Activated T-cell treated with anti-CD3 and anti-CD28 coated beads, Interleukin-2, amount 50 U/mL, for 72 hours (primary cell): ENCODE measurements at places on chromosomes 4 and X. TPM values are rescaled to one million over a fixed set of nuclear protein-coding genes. Genes with fewer than 3 reads are reported as not detected.

Gene MAGEA2
- not detected for total RNA-seq

DNA sequence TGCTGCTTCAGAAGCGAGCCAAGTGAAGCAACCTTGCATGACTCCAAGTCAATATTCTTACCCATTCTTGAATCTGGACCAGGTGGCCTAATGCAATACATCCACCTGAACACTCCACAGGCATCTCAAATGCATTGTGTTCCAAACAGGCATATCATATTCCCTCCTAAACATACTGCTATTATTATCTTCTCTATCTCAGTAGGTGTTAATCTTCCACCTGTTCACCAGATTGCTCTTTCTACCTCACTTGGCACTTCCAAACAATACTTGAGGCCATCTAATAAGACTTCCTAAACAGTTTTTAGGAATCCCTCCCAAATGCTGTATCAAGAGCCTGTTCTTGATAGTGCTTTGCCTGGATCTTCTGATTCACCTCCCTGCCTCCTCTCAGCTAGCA lies 90.7 kb downstream of the GPRIN3 start:
- H3K27ac ChIP-seq: no peak overlapping the region
- H3K4me3 ChIP-seq: no peak overlapping the region
- no peaks in the 10 kb centered on the region for H3K27me3 ChIP-seq
- H3K4me1 ChIP-seq: peaks cover 2% of the 10 kb centered on the region
- H3K36me3 ChIP-seq: no peaks in the 10 kb centered on the region

DNA sequence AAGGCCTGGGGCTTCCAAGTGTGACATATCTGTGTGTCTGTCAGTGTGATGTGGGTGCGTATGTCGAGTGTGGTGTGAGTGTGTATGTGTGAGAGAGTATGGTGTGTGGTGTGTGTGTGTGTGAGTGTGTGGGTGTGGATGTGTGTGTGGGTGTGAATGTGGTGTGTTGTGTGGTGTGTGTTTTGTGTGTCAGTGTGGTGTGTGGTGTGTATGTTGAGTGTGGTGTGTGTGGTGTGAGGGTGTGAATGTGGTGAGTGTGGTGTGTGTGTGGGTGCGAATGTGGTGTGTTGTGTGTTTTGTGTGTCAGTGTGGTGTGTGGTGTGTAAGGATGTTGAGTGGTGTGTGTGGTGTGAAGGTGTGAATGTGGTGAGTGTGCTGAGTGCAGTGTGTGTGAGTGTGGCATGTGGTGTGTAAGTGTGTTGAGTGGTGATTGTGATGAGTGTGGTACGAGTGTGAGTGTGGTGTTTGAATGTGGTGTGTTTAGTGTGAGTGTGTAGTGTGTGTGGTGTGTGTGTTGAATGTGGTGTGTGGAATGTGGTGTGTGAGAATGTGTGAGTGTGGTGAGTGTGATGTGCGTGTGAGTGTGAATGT lies 61.6 kb upstream of the SORCS2 start:
- DNase-seq: no peak
- no peaks in the 10 kb centered on the region for H3K27me3 ChIP-seq
- no peaks in the 10 kb centered on the region for H3K4me1 ChIP-seq
- H3K27ac ChIP-seq: no peak overlapping the region

DNA sequence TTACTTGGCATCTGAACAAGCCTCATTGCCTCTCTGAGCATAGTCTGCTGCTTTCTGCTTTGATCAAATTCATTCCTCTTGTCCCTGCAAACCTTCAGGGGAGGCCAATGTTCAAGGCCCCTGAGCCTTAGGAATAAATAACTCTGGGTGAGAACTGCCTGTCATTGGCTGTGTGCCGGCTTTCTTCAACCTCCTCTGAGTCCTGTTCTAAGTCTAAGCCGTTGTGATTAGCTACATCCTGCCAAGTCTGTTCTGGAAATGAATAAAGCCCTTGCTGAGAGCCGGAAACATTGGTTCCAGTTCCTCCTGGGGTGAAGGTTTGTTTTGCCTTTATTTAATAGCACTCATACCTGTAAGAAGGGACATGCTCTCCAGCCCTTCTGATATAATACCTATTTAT lies 13.8 kb downstream of the RNF4 start:
- peak; percentile 33 for DNase-seq
- H3K36me3 ChIP-seq: no peaks in the 10 kb centered on the region
- no peaks in the 10 kb centered on the region for H3K27me3 ChIP-seq
- peak overlapping the region; percentile 95 for H3K27ac ChIP-seq
- H3K4me3 ChIP-seq: peak overlapping the region; percentile 61

Gene TMPRSS11D
- not detected for total RNA-seq

Gene CT55
- total RNA-seq: not detected

- H3K27me3 ChIP-seq: no peaks in the 10 kb centered on the region
- no peaks in the 10 kb centered on the region for H3K36me3 ChIP-seq
- H3K4me1 ChIP-seq: no peaks in the 10 kb centered on the region
- H3K27ac ChIP-seq: no peak overlapping the region
Observed at GRCh38 chr4:76377481-76377901, 43.5 kb downstream of the CCDC158 start.

- no peak overlapping the region for H3K27ac ChIP-seq
- no peak for DNase-seq
- no peaks in the 10 kb centered on the region for H3K36me3 ChIP-seq
- H3K4me3 ChIP-seq: no peak overlapping the region
- H3K4me1 ChIP-seq: no peaks in the 10 kb centered on the region
Observed at GRCh38 chr4:128468123-128468989, 180.7 kb upstream of the PGRMC2 start.

Gene SERTM2
- total RNA-seq: 0.05 TPM

Gene GLUD2
- total RNA-seq: 0.26 TPM

DNA sequence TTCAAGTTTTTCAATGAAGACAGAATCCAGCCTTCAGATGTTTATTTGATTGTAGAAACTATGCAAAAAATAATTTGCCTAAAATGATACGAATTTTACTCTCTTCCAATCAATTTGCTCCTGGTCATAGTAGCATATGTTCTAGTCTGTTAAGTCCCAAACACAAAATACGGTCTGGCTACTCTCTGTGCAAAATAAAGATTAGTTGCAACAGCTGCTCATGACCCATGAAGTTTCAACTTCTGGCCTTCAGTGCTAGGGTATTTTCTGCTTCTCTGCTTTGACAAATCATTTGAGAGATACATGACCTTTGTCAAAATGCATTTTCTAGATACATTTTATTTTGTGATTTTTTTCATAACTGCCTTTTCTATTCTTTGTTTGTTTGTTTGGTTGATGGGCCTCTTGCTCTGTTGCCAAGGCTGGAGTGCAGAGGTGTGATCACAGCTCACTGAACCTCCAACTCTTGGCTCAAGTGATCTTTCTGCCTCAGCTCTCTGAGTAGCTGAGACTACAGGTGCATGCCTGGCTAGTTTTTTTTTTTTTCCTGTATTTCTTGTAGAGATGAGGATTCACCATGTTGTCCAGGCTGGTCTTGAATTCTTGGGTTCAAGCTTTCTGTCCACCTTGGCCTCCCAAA lies 55.2 kb downstream of the TACR3 start:
- H3K4me1 ChIP-seq: no peaks in the 10 kb centered on the region
- H3K27ac ChIP-seq: no peak overlapping the region
- H3K27me3 ChIP-seq: no peaks in the 10 kb centered on the region
- no peak for DNase-seq
- H3K36me3 ChIP-seq: no peaks in the 10 kb centered on the region

DNA sequence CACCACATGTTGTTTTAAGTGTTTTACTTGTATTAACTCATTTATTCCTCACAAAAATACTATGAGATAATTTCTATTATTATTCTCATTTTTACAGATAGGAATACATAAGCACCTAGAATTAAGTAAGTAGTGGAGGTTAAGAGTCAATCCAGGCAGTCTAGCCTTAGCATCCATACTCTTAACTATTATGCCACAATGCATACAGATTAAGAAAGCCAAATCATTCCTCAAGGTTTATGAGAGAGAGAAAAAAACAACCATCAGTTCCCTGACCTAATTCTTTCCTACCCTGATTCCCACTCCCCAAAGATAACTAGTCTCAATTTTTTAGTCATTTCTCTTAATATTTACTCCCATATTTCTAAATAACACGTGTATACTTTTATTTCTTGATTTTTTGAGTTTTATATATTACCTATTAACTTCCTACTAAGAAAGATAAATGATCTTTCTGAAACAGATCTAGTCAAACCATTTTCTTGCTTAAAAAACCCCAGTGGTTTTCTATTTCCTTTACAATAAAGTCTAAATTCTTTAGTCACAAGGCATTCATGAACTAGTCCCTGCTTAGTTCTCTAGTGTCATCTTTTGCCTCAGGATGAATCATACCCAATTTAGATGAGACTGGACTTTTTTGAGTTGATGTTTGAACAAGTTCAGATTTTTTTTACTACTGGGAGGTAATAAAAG lies 16.0 kb downstream of the UBA6 start:
- H3K27me3 ChIP-seq: no peaks in the 10 kb centered on the region
- peak overlapping the region; percentile 62 for H3K27ac ChIP-seq
- no peak for DNase-seq
- H3K4me1 ChIP-seq: peaks cover 28% of the 10 kb centered on the region
- H3K36me3 ChIP-seq: peaks cover 6% of the 10 kb centered on the region

- no peak overlapping the region for H3K4me3 ChIP-seq
- H3K4me1 ChIP-seq: peaks cover 10% of the 10 kb centered on the region
- no peaks in the 10 kb centered on the region for H3K36me3 ChIP-seq
- no peak overlapping the region for H3K27ac ChIP-seq
- peaks cover 13% of the 10 kb centered on the region for H3K27me3 ChIP-seq
Observed at GRCh38 chr4:10643600-10644425, 40.8 kb downstream of the CLNK start.

- H3K27ac ChIP-seq: no peak overlapping the region
- H3K27me3 ChIP-seq: no peaks in the 10 kb centered on the region
- no peak overlapping the region for H3K4me3 ChIP-seq
- DNase-seq: no peak
Observed at GRCh38 chrX:123975180-123975579, 13.7 kb downstream of the STAG2 start.

DNA sequence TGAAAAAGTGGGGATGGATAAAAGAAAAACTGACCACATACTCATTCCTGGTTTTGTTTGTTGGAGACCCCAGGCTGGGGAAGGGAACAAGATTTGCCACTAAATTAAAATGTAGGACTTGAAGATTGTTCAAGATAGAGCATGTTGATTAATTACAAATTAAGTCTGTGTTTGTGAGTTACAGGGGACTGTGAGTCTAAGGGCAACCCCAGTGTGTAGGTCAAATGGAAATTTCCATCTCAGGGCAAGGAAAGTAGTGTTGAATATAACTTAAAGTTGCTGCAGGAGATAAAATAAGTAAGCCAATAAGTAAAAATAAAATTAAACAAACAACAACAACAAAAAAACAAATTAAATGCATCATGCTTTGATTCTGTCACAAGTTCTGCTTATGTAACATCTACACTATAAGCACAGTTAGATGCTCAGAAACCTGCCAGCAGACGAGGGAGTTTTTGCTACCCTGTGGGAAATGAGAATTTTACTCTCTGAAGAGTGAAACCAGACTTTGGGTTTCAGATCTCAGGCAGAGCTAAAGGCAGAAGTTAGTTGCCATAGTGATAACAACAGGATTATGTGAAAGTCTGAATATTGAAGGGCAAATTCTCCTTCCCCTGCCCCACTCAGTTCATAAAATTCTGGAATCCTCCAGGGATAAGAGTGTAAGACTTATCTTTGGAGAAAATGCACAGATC lies 352.3 kb downstream of the GRXCR1 start:
- no peak overlapping the region for H3K4me3 ChIP-seq
- H3K4me1 ChIP-seq: no peaks in the 10 kb centered on the region
- no peak for DNase-seq
- no peaks in the 10 kb centered on the region for H3K36me3 ChIP-seq
- H3K27ac ChIP-seq: no peak overlapping the region

DNA sequence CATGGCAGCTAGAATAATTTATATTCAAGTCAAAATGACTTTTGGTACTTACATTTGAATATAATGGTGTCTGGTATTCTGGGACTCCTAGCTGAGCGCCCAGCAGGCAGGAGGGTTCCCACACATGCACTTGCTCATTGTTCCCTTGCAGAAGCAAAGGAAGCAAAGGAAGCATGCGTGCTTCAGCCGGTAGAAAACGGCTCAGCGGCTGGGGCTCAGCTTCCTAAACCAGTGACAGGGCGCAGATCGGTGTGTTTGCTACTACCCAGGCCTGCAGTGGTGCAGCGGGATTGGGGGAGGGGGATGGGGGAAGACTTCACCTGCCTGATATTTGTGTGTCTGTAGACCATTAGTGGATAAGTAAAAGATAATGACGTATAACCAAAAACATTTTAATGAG lies 978.3 kb upstream of the TENM3 start:
- H3K4me3 ChIP-seq: no peak overlapping the region
- no peaks in the 10 kb centered on the region for H3K4me1 ChIP-seq
